Stimulated activated CD4-positive, alpha-beta T cell treated with anti-CD3 and anti-CD28 coated beads, Interleukin-1b, Interleukin-23, amount 100 ng/mL, for 1 hour (primary cell): ENCODE measurements at places on chromosomes 6 and 20.

DNA sequence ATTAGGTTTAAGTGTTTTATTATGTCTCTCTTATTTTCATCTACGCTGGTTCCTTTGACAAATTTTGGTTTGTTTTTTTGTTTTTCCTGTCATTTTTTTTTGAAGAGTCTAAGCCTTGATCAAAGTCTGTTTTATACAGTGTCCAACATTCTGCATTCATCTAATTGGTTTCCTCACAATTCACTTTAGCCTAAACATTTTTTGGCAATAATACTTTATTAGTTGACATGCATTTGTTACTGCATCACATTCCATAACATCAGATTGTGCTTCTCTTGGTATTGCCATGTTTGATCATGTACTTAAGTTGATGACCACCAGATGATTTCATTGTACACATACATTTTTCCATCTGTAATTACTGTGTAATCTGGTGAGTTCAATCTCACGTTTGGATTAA, 173.2 kb downstream of the ZFAND3 start:
- no peak for DNase-seq

DNA sequence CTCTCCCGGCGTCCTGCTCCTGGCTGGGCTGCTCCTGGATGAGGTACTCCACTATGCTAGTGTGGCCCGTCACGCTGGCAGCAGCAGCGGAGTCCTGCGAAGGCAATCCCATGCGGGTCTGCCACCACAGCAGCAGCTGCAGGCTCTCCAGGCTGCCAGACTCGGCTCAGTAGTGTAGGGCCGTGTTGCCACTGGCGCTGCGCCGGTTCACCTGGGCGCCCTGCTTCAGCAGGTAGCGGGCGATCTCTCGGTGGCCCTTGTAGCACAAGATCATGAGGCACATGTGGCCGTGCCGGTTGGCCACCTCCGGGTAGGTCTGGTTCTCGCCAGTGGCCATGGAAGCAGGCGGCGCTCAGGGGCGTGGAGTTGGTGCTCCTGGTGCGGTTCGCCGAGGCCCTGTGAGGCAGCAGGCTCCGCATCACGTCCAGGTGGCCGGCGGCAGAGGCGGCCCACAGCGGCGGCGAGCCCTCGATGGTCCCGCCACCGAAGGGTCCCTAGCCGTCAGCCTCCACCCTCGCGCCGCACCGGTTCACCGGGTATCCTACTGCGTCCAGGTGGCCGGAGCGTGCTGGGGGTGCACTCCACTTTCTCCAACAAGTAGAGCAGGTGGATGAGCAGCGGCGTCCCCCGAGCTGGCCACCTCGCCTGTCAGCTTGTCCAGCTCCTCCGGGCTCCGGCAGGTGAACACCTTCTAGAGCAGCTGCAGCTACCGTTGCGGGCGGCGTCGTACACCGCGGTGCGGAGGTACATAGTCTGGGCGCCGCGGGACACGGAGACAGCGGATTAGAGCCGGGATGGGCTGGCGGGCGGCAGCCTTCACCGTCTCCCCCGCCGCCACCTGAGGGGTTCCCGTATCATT, 19.8 kb downstream of the RFPL4B start:
- no peak for DNase-seq

- DNase-seq, result no peak
These were observed 74.9 kb downstream of the MAP3K4 start for GRCh38 chr6:161066511-161066910.

- no peak for DNase-seq
These were observed 26.4 kb upstream of the FABP7 start for GRCh38 chr6:122753000-122753687.

- DNase-seq, result no peak
These were observed 66.0 kb downstream of the BLOC1S5 start for GRCh38 chr6:7998103-7998725.

- DNase-seq, result no peak
These were observed 167.5 kb downstream of the GPX5 start for GRCh38 chr6:28693033-28693750.

DNA sequence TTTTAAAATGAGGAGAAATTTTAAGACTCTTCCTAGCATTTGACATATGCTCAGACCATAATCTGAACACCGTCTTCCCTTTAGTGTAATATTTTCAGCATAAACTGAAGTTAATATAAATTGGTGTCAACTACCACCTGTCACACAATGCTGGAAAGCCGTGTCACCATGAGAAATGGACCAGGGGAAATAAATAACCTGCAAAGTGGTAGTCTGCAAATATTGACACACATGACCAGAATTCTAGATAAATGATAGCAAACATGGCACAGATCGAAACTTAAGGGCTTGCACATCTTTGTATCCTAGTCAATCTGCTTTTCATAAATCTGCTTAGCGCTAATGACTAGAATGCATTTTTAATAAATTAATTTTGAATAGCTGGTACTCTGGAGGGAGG, 191.9 kb downstream of the CD83 start:
- no peak for DNase-seq

GRCh38 chr6:31476515-31477139, 21.3 kb upstream of the MICB start:
- no peak for DNase-seq

DNA sequence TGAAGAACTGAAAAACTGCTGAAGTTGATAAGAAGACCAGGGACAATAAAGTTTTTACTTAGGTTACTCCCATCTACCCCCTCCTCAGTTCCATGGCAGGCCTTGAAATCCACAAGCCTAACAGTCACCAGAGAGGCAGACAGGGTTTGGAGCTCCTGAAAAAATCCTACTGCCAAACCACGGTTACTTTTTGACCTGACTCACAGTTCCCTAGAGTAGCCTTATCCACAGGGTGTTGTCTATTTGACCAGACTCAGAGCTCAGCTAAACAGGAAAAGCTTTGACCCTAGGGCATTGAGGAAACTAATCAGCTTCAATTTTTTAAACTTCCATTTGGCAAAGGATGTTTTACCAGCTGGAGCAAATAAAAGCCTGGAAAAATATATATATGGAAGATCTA, 257.7 kb upstream of the NT5E start:
- DNase-seq, result no peak

- DNase-seq, result no peak
These were observed 4.5 kb upstream of the NKAIN4 start for GRCh38 chr20:63258781-63259180.

DNA sequence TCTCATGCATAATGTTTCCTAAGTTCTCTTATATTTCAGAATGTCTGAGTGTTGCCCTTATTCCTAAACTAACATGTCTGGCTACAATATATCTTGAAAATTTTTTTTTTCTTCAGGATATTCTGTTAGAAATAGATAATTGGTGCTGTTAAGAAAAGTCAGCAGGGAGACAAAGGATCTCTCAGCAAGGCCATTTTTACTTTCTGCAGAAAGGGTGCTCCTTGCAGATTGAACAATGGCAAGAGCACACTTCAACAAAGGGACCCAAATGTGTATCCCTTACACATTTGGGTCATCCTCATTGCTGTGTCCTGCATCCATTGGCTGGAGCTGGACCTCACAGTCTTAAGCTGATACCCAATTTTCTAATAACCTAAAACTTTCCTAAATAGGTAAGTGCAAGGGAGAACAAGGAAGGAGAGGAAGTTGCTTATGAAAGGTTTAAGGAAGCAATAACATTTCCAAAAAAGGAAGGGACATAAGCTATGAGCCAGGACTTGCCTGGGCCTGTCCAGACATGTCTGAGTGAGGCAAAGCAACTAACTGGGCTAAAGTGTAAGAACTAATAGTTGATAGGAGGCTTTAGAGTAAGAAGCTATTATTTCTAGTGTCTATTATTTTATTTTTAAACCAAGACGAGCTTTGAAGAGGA, 429.6 kb downstream of the BCKDHB start:
- no peak for DNase-seq

DNA sequence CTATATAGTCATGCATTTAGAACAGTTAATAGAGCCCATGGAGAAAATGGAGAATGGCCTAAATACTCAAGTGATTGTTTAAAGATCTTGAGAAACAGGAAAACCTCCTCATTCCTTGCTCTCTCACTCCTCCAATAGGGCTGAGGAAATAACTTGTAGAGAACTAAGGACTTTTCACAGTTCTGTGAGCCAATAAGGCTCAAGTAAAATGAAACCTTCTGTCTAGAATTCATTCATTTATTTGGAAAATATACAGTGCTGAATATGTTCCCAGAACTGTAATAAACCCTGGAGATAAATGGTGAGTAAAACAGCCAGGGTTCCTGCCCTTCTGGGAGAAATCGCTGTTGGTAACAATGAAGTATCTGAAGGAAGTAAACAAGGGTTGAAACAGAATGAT, 35.3 kb downstream of the ELOVL2 start:
- no peak for DNase-seq

- DNase-seq, result no peak
These were observed 24.2 kb downstream of the SGK1 start for GRCh38 chr6:134293659-134294161.

DNA sequence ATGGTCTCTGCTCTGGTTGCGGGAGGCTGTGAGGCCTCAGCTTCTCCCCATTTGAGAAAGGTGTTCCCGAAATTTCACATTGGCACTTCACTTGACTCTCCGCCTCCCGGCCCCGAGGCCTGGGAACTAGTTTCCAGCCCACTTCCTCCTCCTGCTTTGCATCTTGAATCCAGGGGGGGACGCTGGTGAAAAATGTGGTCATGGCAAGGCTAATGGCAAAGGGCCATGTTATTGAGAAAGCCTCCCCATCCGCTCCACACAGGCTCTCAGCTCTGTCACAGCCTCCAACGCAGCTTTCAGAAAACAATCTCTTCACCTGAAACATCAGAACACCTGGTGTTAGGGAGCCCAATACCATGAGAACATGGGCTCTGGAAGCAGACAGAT, 5.6 kb downstream of the PLAGL2 start:
- no peak for DNase-seq

DNA sequence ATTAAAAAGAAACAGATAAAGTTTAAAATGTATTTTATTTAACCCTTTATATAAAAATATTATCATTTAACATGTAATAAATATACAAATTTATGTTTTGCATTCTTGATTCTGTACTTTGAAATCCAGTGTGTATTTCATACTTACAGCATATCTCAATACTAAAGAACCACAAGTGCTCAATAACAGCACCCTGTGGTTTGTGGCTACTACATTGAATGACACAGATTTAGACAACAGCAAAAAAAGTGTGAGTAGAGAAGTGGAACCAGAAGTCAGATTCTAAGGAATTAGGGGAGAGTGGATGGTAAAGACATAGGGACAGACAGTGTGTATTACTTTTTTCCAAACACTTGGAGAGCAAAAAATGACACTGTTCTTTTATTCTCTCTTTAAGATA, 524.5 kb downstream of the BMP2 start:
- DNase-seq, result no peak

- no peak for DNase-seq
These were observed 88.8 kb downstream of the FOXC1 start for GRCh38 chr6:1698527-1698926.

GRCh38 chr6:43075670-43076463, at the start of gene PTK7:
Gene PTK7 (plus strand): TSS chr6:43076314. CDS start chr6:43076489, 175 bp downstream.
- no peak for DNase-seq

DNA sequence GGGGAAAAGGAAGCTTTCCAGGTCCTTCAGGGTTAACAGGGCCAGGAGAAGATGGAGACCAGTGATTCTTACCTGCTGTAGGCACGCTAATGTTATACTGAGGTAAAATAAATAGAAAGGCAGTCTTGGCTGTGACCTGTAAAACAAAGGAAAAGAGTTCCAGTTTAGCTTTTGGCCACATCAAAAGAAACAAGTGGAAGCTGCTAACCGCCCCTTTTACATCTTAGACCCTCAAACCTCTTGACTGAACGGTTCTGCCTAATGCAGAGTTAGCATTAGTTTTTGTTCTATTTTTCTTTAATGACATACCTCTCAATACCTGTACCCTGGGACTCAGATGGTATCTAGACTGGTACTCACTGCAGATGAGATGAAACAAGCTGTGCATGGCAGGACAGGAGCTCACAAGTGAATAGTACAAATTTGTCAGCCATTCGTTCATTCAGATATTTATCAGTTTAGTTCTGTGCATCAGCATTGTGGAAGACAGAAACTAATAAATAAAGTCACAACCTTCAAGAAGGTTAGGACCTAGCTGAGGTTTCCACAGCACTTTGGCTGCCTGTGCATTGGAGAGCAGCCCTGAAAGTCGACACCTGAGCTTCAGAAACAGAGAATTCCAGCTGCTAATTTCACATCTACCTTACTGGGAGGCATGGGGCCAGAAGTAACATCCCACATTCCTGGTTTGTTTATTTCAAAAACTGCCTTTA, 41.0 kb downstream of the TRAM2 start:
- no peak for DNase-seq

DNA sequence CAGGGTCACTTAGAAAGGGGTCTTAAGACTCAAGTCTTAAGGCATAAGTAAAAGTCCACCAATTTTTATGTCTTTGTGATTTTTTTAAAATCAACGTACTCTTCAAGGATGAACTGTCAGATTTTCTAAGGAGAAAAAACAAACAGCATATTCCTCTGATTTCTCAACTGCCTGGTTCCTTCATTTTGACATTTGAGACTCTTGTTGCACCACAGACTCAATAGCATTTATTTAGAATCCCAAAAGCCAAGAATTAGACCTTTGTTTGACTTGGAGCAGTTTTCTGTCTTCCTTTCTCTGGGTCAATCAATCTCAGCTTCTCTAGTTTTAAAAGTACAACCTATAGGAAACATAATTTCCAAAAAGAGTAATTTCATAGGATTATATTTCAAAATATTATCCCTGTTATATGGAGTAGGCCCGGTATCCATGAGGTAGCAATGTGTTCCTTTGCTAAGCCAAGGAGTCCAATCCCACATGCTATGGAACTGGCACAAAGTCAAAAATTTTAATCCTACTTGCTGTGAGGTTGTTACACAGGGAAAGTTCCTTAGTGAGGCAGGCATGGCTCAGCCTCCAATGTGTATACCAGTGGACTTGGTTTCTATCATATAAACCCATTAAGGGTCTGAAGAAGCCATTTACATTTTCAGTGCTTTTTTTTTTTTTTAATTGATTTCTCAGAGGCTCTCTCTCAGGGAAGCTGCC, 405.7 kb downstream of the KIF16B start:
- no peak for DNase-seq

- no peak for DNase-seq
These were observed 3.0 kb upstream of the NCOA7 start for GRCh38 chr6:125787791-125788190.

DNA sequence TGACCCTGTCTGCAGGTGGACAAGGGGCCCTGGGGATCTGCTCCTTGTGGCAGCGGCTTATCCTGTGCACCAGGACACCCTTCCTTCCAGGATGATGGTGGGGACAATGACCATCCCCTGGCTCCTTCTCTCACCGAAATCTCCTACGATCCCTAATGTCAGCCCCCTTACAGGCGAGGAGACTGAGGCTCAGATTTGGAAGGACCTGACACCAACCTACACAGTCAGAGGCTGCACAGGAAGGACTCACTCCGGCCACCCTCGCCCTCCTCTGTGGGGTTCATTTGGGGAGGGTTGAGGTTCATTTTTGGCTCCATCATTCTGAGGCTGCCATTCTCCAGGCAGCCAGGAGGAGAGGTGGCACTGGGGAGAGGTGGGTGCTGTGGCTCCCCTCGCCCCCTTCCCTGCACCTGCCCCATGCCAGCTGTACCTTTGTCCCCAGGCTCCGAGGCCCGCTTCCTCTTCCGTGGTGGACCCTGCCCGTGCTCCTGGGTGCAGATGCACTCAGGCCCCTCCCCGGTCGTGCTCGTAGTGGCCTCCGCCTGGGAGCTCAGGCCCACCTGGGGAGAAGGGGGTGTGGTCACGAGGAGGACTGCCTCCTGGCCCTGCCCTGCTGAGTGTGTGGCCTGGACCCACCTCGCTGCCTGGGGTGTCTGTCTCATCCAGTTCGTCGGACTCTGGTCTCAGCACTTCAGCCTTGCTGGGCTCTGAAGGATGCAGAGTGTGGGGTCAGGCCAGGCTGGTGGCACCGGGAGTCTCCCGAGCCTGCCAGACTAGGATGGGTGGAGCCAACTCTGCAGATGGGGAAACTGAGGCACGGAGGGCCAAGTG, 5.3 kb upstream of the CABLES2 start:
- DNase-seq, result no peak
